ENCODE measurements at places on chromosomes 3 and 15.

DNA sequence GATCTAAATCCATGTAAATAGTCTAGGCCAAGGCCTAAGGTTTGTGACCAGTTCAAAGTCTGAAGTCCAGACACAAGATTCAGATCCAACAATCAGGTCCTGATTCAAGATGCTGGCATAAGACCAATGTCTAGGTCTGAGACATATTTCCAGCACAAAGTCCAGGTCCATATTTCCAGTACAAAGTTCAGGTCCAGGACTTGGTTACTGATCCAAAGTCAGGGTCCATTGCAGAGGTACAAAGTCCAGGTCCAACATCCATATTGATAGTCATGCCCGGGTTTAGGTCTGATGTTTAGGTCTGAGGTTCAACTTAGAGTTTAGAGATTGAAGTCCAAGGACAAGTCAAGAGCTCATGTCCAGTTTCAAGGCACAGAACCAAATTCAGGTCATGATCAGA, 39.4 kb upstream of the VIPR1 start:
- no peak for DNase-seq

DNA sequence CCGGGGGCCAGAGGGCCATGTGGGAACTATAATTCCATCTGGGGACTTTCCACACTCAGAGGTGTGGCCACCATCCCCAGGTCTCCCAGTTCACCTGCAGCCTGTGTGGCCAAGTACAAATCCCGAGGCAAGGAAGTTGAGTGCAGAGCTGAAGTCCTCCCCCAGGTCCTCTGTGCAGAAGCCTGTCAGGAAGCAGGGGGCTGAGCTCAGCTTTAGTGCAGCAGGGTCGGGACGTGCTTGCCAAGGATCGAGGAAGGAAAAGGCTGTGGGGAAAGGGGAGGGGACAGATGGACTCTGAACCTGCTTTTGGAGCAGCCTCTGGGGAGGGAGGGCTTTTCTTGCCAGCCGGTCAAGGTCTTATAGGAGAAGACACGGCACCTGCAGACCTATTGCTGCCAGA, 67.7 kb downstream of the CHRNA7 start:
- DNase-seq, result no peak

GRCh38 chr3:11764931-11765363, 81.7 kb downstream of the TAMM41 start:
- DNase-seq, result peak; percentile 10

GRCh38 chr3:12380461-12380860, 91.6 kb downstream of the PPARG start:
- no peak for DNase-seq

GRCh38 chr15:63792584-63792983, 41.2 kb downstream of the HERC1 start:
- no peak for DNase-seq

DNA sequence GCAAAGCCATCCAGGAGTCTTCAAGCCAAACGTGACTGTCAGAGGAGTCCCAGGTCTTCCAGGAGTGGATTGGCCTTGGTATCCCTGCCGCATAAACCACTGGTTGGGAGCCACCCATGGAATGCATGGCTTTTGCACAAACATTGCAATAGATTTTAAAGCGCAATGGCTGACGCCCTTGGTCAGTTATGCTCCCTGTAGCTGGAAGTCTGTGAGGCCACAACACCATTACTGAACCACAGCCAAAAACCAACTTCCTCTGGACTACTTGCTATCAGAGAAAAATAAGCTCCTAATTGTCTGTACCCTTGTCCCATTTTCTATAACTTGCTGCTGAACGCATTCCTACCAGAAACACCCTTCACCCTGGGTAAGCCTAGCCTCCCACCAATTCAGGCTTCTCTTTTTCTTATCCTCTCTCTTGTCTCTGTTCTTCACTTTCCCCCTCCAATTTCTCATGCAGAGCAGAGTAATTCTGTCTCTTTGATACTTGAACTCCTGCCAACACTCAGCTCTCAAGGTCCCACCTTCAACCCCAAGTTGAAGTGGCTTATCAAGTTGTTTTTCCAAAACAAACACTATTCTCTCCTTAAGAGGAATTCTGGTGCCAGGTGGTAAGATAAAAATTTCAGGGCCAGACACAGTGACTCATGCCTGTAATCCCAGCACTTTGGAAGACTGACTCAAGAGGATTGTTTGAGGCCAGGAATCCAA, 176.4 kb upstream of the UBE2E1 start:
- no peak for DNase-seq

GRCh38 chr15:39969002-39969394, 35.1 kb downstream of the EIF2AK4 start:
- DNase-seq, result no peak

GRCh38 chr3:72548981-72549380, 299.3 kb downstream of the SHQ1 start:
- no peak for DNase-seq

- no peak for DNase-seq
These were observed 61.1 kb downstream of the XXYLT1 start for GRCh38 chr3:195209847-195210265.

DNA sequence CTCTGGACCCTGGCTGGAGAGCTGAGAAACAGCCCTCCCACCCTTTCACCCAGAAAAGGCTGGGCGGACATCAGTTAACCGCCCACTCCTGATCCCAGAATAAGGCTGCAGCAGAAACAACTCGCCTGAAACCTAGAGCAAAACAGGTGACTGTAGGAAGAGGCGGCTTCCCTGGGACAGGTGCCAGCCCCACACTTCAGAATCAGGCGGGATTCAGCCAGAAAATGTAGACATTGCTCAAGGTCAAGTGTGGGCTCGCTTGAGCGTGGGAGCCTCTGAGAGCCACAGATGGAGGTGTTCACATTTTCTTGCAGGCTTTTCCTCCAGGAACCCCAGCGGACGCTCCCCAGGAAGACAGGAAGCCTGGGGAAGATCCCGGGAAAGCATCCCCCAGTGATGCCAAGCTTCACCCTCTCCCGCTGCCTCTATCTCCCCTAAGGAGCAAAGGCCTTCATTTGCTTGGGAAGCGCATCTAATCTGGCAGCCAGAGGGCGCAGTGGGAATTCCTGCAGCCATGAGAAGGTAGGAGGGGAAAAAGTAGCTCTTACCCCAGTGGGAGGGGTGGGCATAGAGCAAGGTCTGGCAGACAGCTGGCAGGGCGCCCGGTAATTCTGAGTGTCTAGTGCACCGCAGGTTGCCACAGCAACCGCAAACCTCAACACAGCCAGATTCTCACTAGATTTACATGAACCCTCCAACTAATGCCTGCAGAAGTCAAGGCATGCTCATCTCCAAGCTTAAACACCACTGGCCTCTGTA, 77.7 kb downstream of the OCA2 start:
- DNase-seq, result no peak

DNA sequence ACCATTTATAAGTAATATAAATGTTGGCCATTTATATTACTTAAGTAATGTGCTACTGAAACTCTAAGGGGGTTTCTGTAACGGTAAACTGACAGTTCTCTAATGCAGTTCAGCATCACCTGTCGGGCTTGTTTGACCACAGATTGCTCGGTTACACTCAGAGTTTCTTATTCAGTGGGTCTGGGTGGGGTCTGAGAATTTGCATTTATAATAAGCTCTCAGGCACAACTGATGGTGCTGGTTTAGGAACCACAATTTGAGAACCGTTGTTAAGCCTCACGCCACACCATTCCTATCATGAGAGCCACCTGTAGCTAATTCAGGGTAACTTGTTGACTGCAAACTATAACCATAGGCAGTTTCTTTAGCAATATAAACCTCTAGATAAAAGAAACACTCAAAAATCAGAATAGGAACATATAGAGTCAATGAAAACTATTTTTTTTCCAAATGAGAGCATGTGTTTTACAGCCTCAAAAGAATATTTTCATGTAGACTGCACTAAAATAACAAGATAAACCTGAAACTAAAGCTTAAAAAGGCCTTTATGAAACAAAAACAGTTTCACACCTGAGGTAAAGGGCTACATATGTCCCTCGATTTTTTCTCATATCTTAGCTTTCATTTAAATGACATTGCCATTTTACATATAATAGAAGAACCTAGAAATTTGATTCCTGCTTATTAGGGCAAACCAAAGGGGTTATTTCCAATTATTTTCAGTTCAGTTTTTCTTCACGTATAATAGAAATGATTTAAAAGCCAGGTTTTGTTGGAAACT, 604.8 kb downstream of the UNC13C start:
- DNase-seq, result no peak

DNA sequence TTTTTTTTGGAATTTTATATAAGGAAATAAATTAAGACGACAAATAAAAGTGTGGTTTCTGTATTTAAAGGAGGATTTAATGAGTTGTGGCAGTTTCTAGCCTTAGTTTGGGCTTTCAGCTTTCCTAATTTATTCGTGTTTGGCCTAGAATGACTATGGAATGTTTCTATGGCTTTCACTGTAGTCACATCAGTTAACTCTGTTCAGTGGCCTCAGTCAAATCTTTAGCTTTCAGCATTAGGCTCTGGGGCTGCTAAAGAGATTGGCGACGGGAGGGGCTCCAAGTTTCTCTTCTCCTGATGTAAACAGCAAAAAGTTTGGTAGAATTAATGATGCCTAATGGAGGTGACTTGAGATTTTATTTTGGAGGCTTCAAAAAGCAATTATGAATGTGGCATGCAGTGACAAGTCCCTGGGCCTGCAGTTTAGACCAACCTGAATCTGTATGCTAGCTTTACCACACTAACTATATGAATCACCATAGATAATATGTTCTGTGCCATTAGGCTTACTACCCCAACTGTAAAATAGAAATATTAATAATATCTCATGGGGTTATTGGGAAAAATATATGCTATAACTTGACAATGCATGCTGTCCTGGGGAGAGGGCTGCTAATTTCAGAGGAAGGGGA, 47.1 kb upstream of the ADGRG7 start:
- DNase-seq, result no peak
